ENCODE measurements at places on chromosomes 1 and 21. TPM values are rescaled to one million over a fixed set of nuclear protein-coding genes. Genes with fewer than 3 reads are reported as not detected.

Gene CDK18
- polyA plus RNA-seq: 0.45 TPM

Gene RNF2
- polyA plus RNA-seq: 12.6 TPM

Gene SH2D1B
- polyA plus RNA-seq: not detected

Gene C1orf210
- polyA plus RNA-seq: not detected

Gene APOBEC4
- polyA plus RNA-seq: not detected

Gene ETV3L
- polyA plus RNA-seq: not detected

Gene SPRR2B
- polyA plus RNA-seq: not detected

Measured in BJ (cell line).